ENCODE measurements at places on chromosomes 12 and 14.

DNA sequence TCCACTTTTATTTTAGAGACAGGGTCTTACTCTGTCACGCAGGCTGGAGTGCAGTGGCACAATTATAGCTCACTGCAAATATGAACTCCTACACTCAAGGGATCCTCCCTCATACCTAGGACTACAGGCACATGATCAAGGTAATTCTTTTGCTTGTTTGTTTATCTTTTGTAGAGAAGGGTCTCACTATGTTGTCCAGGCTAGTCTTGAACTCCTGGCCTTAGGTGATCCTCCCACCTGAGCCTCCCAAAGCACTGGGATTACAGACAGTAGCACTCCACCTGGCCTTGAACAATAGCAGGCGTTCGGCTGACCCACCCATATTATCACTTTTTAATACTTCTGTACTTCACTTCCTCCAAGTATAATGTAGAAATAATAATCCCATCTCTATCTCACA is 1.4 kb upstream of the RACGAP1 start:
- no peak for DNase-seq

DNA sequence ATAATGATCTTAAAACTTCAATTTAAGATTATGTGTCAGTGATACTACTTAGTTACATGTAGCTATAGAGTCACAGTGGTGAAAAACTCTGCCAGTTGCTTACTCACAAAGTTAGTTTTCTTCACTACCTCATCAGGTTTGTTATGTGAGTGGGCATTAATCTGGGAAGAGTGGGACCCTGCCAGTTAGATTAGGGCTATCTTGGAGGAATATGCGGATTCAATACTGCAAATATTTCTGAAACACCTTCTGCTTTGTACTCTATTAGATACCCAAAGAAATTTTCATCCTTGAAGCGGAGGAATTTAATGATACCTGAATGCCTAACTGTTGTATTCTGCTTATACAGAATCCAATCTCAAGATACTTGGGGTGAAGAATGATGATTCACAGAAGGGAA is 25.1 kb downstream of the ZNF268 start:
- no peak for DNase-seq

DNA sequence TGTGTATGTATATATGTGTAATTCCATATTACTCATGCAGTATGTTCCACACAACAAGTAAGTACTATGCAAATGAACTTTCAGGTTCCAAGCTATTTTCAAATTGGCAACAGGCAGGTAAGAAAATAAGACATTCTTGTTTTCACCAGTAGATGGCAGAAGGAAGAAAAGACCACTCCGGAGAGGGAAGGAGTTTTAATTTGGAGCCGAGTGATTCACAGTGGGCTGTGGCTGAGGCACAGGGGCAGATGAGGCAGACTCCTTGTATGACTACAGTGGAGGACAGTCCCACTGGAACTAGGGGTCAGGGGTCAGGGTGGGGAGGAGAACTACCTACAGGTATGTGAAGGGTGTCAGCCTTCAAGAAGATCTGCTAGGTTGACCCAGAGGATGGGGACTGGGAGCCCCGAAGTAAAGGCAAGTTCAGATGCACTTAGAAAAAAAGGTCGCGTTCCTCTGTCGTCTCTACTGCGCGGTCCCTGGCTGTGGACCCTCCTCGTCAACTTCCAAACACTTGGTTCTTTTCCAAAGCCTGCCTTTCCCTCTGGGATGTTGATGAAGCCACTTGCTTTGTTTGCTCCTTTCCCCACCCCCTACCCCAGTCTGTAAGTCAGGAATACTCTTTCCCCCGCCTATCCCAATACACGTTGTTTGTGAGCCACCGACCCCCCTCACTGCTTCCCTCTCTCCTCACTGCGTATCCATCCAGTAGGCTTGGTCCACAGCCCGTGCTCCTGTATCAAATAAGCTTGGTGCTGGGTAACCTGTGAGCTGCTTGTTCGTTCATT is 24.1 kb downstream of the DDX47 start:
- peak; percentile 12 for DNase-seq

DNA sequence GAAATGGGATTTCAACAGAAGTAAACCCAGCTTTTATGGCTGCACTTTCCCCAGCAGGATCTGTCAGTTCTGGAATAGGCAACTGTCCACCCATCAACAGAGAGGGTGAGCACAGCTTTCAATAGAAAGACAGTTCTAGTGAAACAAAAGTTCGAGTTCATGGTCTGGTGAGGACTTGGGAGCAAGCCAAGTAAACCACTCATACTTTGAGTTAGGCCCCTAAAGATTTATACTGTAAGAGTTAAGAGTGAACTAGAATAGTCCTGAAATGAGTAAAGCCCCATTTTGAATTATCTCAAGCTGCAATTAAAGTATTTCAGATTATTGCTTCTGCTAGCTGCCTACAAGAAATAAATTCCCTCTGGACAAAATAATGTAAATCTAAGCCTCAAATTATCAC is 82.6 kb downstream of the METTL25 start:
- DNase-seq = no peak

DNA sequence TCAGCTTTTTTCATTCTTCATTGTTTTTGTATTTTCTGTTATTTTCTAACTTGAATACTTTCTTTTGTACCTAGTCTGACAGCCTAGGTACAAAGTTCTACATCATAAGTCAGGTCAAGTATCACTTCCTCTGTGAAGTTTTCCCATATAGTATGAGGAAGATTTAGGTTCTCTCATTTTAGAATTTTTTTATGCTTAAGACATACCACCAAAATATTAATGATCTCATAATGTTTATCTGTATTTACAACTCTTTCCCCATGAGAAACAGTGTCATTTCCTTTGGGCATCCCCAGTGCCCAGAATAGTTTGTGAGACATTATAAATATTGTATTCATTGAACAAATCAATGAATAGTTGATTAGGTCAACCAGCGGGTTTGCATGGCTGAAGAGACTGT is 3.1 kb upstream of the ATF7IP start:
- no peak for DNase-seq

GRCh38 chr14:21455592-21455911 is 371 bp downstream of the CHD8 start:
- DNase-seq = no peak

- no peak for DNase-seq
These were observed 24.6 kb upstream of the LTBP2 start for GRCh38 chr14:74636424-74637177.

DNA sequence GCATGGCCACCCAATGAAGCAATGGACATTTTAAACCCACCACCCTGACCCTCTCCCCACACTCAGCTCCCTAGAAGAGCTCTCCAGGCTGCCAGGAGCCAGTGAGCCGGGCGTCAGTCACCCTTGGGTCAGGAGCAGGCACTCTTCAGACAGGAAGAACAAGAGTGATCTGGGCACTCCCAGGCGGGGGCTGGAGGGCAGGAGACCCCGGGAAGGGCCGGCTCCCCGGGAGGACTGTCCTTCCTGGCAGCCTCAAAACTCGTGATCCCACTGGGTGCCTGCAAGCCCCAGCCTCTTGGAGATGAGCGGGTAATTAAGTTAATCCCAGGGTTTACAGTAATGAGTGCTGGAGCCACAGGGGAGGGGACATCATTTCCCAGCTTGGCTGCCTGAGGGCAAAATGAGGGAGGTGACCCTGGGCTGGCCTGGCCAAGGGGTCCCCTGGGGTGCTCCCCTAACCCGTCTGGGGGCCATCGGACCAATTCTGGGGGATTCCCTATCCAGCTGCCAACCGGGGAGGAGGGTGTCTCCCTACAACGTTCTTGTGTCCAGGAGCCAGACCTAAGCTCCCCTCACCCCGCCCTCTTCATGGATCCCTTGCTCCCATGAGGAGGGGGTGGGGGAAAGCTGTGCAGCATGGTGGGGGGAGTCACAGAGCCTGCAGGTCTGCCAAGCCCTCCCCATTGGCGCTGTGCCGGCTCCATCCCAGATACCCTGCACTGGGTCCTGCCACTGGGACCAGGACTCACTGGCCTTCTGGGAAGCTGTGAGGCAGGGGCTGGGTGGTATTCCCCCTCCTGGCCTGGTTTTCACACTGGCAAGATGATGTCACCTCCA is 59.2 kb downstream of the CCNK start:
- no peak for DNase-seq

GRCh38 chr14:26636561-26636960 is 38.7 kb upstream of the NOVA1 start:
- no peak for DNase-seq

- DNase-seq = no peak
These were observed 3.4 kb upstream of the LGMN start for GRCh38 chr14:92751819-92752218.

DNA sequence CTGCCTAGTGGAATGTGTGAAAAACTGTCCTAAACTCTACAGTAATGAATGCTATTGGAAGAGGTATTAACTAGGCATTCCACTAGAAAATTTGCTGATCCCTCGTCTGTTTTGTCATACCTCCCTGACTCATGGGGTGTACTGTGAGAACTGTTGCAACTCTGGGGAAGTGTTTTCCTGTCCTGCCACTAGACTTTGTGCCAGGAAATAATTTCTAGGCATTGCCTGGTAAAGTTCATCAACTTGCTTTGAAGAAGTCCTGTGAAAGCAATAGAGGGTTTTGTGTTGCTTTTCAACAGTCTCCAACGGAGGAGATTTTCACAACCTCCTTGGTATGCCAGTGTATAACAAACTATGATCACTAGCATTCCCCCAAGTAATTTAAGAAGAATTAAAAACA is 139.9 kb downstream of the AKAP6 start:
- no peak for DNase-seq

DNA sequence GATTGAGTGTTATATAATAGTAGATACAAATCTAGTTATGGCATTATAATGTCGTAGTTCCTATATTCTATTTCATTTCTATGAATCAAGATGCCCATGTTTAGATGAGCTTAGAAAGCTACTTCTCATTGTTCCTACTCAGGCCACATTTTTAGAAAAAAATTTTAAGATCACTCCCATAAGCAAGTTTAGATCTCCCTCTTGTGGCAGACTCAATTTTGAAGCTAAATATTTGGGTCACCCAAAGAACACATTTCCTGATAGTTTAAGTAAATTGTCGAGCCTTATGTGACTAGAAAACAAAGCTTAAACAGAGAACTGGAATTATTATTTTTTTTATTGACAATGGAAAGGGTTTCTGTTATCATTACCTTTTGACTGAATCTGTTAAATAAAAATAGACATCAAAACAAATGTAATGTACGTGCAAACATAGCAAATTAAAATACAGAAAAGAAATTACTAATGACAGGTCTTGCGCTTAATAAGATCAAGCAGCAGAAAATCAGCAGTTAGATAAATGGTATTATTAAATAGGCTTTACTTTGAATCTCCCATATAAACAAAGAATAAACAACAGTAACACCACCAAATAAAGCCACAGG is 180.2 kb downstream of the ACSS3 start:
- no peak for DNase-seq

GRCh38 chr14:105219043-105219612 is 29.2 kb upstream of the BTBD6 start:
- no peak for DNase-seq

DNA sequence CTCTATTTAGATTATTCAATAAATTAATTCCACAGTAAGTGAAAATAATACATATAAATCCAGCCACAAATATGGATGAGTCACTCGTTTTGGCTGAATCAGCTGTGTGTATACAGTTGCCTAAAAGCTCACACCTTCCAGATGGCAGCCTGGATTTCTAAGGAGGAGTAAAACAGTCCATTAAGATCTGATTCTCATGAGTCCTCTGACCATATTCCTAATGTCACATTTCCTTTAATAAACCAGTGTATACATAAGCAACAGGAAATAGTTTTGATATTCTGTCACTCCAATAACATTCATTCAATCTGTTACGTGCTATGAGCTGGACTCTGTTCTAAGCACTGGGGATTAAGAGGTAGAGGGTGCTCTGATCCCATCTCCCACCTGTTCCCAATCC is 21.8 kb downstream of the MDM1 start:
- DNase-seq = no peak

DNA sequence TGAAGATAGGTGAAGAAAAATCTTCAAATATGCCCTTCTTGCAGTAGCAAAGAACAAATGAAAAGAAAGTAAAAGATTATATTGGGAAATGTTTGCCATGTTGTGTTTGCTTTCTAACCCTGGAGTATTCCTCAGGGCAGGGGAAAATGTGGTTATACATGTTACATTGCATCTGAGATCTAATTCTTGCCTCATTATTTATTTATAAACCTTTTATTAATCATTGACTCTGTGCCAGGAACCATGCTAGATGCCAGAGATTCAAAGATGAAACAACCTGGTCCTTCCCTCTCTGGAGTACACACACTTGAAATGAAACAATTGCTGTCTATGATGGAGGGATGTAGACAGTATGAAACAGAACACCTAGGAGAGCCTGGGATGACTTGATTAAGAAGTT is 128.1 kb upstream of the HMGA2 start:
- DNase-seq = no peak

GRCh38 chr14:102849526-102850379 is 72.5 kb downstream of the TRAF3 start:
- DNase-seq = no peak

GRCh38 chr14:22268875-22269274 is 320.1 kb downstream of the DAD1 start:
- no peak for DNase-seq

GRCh38 chr12:129750421-129750820 is 153.4 kb downstream of the TMEM132D start:
- no peak for DNase-seq

DNA sequence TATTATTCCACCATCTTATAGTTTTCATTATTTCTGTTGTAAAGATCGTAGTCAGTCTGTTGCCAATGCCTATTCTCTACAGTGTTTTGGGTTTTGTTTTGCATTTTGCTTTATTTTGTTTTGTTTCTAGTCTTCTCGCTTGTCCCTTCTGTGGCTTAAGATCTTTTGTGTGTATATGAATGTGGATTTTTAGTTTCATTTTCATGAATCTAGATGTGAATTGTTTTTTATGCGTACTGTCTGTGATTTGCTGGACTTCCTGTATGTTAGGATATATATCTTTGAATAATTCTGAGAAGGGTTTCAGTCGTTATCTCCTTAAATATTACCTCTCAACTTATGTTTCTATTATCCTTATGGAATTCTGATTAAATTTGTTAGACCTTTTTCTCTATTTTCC is 13.4 kb downstream of the C12orf42 start:
- no peak for DNase-seq

- no peak for DNase-seq
These were observed 81.2 kb upstream of the ATXN7L3B start for GRCh38 chr12:74456431-74456830.

DNA sequence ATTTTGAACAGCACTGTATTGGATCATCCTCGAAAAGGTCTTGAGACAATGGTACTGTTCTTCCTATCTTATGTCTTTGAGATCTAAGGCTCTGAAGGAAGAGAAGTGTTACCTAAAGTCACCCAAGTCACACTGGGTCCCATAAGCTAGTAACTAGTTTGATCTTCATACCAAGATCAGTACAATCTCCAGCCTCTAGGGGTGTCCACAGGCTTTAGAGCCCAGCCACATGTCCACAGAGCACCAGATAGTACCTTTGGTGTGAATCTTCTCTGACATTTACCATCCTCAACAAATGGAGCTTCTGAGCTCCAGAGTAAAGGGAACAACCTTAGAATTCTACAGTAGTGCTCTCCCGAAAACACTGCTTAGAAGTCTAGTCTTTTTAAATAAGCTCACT is 78.7 kb downstream of the KSR2 start:
- no peak for DNase-seq

DNA sequence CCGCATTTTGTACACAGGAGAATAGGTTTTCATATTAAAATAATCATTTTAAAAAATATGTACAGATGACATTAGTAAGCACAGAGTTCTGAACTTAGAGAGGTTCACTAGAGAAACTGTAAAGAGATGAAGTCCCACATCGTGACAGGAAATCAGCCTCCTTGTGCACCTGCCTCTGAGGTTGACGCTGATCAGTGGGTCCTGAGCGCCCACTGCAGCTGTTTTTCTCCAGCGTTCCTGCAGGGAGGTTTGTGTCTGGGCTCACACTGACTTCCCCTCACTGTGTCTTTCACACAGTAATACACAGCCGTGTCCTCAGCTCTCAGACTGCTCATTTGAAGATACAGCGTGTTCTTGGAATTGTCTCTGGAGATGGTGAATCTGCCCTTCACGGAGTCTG is 561.5 kb downstream of the TMEM121 start:
- DNase-seq = no peak

Data from stimulated activated CD4-positive, alpha-beta T cell treated with anti-CD3 and anti-CD28 coated beads, TNF-alpha, amount 100 ng/mL, for 24 hours (primary cell).